ENCODE measurements at places on chromosomes 1 and 21.

GRCh38 chr1:181801617-181802016 is 259.9 kb downstream of the ZNF648 start:
- no peak for DNase-seq

- peak; percentile 90 for DNase-seq
These were observed at the start of gene MAGI3 for GRCh38 chr1:113389953-113390834. MAGI3 (plus strand) TSS chr1:113390515; CDS start chr1:113391034, 519 bp downstream.

GRCh38 chr1:153827168-153827964 is 52.2 kb downstream of the SLC27A3 start:
- DNase-seq: no peak

DNA sequence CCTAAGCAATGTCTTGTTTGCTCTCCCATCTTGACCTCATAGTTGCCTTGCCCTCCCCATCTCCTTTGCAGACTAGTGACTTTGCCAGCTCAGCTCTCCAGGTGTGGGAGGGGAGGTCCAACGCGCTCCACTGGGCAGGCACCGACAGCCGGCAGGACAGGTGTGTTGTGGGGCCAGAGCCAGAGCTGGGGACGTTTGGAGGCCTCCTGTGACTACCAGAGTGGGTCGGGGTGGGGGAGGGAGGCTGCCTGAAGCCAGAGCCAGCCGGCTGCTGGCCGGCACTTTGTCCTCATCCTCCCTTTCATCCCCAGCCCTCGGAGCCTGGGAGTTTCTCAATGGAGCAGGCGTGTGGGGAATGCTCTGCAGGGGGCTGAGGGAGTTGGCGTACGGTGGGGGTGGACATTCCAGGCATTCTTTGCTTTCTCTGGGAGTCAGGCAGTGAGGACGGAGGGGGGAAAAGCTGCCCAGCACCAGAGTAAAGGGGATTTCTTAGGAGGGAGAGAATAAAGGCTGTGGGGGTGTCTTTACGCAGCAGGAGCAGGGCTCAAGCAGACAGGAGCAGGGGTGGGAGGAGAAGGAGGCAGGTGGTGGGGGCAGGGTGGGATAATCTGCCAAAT is 20.2 kb downstream of the NUAK2 start:
- no peak for DNase-seq

DNA sequence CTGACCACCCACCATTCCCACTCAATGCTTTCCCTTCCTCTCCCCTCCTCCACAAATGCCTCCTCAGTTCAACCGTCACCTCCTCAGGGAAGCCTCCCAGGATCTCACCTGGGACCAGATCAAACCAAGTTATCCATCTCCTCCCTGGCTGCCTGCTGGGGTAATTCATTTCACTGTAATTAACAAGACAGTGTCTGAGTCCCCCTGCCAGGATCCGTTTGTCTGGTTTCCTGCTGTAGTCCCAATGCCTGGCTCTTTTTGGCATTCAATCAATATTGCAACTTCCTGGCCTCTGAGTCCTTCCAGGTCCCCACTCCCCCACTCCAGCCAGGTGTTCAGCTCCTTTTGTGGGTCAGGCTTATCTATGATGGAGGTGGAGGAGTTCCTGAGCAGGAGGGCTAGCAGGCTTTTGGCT is 687.7 kb downstream of the PTPRU start:
- no peak for DNase-seq

- no peak for DNase-seq
These were observed 18.8 kb upstream of the PADI3 start for GRCh38 chr1:17230106-17230505.

DNA sequence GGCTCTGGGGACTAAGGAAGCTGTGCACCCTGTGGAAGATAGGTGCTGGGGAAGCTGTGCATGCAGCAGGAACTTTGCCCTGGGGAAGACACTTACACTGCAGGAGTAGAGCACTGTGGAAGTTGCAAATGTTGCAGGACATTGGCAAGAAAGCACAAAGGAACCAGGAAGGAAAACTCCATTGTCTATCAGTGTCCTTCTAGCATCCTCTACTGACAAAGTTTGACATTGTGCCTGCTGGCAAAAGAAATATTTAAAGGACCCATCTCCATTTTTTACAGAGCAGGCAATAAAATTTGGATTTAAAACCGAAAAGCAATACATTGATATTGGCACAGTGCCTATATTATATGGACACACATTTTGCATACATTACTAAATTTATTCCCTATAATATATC is 394.1 kb downstream of the PBX1 start:
- DNase-seq: no peak

- DNase-seq: no peak
These were observed 9.9 kb downstream of the OBSCN start for GRCh38 chr1:228217551-228218344.

- DNase-seq: no peak
These were observed 34.8 kb upstream of the DUSP10 start for GRCh38 chr1:221776495-221777301.

DNA sequence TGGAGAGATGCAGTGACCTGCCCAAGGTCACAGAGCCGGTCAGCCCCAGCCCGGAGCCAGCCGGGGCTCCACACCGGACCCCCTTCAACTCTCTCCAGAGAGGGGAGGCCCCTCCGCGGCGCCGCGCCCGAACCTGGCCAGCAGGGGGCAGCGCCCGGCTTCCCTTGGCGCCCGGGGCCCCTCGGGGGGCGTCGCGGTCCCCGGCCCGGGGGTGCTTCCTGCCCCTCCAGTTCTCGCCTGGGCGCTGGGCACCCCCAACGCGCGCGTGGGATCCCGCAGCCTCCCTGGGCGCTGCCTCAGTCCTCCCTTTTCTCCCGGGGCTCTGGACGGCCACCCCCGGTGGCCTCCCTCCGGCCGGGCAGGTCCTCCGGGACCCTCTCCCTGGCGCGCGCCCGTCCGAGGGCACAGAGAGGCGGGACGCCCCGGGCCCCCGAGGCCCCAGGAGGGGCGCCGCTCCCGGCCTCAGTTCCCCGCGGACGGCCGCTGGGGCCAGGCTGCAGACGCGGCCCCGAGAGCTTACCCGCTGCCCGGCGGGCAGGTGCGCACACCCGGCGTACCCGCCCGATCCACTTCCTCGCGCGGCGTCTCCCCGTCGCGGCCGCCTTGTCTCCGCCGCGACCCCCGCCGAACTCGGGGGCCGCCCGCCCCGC is 406 bp downstream of the HTR1D start:
- no peak for DNase-seq

GRCh38 chr1:166193057-166193698 is 26.4 kb upstream of the FAM78B start:
- no peak for DNase-seq

DNA sequence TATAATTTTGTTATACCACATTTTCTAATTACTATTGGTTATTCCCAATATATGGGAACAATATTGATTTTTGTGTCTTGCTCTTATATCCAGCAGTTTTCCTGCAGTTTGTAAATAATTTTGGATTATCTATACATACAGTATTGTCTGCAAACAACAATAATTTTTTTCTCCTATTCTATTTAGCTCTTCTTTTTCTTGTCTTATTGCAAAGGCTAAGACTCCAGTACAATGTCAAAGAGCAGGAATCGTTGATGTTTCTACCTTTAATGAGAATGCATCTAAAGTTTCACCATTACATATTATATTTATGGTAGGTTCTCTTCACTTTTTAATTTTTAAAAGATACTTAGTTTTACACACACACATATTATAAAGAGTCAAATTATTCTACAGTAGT is 4.1 kb upstream of the AVPR1B start:
- no peak for DNase-seq

DNA sequence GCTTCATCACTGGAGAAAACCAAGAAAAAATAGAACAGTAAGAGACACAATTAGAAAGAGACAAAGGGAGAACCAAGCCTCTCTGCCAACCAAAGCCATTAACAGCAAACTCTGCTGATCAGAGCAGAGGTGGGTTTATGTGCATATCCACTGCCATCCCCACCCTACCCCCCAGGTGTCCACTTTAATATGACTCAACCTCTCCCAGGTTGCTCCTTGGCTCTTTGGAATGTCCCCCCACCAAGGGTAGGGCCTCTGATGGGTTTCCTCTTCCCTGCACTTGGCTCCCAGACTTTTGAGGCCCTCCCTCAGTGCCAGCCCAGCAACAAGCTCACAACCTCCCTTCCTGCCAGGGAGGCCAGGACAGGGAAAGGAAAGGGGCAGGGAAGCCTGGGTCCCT is 104.8 kb downstream of the DMRTA2 start:
- no peak for DNase-seq

DNA sequence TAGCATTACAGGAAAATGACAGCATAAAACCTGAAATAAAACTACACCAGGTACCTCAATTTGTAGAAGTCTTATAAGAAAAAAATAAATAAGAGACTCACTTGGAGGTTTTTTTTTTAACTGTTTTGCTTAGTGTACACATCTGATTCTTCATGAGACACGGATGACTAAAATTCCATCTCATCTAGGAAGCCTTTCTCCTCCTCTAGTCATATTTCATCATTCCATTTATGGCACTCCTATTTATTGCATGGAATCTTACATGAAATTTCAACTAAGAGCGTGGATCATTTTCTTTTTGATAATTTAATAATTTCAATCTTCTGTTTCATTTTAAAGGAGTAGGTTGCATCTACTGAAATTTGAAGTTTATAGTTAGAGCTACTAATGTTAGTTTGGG is 1.6 kb upstream of the PTGS2 start:
- DNase-seq: no peak

DNA sequence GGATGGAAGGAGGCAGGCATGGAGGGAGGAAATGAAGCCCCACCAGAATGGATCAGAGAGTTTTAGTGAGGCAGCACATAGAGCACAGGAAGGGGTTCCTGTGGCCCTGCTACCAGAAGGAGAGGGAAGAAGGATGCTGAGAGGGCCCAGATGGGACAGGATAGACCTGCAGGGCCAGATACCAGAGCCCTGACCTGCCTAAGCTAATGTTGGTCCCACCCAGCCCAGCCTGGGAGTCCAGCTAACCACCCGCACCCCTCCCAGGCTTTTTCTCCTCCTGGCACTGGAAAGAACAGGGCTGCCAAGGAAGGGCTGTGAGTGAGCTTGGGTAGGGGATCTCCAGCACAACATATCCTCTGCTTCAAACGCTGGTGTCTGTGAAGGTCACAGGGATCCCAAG is 6.9 kb downstream of the NECTIN4 start:
- no peak for DNase-seq

GRCh38 chr1:58584082-58584895 is 7.2 kb upstream of the TACSTD2 start:
- DNase-seq: no peak

DNA sequence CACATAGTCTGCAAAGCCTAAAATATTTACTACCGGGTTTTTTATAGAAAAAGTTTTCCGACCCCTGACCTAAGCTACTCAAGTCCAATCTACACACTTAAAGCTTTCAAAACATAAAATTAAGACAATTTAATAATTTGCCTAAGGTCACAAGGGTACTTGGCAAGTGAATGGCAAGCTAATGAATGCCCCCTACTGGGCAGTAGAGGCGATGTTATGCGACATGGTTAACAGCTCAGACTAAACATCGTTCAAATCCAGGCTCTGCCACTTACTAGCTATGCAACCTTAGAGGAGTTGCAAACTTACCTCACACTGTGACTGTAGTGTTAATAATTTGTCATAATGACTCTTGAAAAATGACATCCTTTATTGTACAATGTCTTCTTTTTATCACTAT is 317.2 kb upstream of the NFIA start:
- DNase-seq: peak; percentile 14

DNA sequence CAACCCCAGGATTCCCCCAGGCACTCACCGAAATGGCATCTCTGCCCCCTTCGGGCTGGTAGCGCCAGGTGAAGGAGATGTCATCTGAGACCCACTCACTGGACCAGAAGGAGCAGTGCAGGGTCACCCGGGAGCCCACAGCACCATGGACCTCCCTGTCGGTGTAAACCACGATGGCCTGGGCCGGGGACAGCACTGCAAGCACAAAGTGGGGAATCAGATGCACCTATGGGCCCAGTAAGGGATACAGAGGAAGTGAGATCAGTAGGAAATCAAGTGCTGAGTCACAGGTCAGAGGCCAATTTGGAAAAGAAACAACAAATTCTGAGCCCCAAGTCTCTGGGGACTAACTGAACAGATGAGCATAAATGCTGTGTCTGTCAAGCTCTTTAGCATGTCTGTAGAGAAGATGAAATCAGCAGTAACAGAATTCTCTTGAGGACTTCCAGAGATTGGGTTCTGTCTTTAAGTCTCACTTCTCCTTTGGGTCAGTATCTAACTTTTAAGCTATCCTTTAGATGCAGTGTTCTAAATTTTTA is 2.5 kb downstream of the MPZ start:
- DNase-seq: no peak

GRCh38 chr1:176800978-176801513 is 338.1 kb downstream of the PAPPA2 start:
- no peak for DNase-seq

DNA sequence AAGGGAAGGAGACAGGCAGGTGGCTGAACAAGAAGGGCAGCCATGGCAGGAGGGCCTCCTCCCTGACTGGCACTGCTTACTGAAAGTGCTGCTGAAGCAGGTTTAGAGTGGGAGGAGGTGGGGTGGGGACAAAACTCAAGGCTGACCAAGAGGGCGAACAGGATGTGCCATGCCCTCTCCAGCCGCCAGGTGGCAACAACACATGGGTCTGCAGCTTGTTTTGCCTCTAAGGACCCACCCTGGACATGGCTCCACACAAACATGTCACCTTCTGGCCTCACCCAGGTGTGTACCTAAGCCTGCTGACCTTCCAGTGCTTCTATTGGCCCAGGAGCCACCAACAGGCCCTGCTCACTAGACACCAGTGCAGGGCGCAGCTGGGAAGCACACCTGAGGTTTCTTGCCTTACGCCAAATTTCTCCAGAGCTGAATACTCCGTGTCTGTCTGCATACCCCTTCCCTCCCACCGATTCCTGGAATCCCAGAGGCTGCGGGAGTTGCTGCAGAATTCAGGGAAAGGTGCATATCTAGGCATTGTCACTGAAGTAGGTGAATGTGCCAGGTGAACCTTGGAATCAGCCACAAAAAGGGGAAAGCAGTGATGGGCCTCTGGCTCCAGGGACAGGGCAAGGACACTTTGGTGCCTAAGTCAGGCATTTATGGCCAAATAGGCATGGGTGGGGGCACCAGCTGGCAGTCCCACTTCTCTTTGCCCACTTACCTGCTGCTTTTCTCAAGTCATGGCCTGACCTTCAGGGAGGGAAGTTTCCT is 5.3 kb downstream of the PSRC1 start:
- DNase-seq: no peak

GRCh38 chr1:230079199-230080024 is 12.4 kb downstream of the GALNT2 start:
- no peak for DNase-seq

DNA sequence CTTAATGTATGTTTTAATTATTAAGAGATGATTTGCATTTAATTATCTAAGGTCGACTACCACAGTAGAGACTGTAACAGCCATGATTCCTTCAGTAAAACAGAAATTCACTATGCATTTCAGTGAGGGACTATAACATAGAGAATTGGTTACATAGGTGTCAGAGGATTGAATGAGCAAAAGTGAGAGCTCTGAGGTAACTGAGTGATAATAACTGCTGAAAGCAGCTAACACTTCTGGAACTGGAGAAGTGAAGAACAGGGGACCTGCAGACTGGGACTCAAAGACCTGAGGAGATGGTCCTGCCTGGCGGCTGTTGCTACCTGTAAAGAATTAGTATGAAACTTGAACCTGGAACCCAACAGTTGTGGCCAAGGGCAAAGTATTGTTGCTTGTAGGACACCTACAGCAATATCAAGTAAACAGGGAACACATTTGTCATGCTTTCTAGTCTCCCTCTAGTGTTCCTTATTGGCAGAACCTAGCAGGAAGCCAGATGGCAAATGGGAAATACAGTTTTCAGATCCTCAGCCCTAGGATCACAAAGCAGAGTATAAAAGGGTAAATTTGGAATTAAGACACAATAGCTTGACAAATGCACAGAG is 110.6 kb downstream of the HS2ST1 start:
- DNase-seq: no peak

All from NCI-H1417 treated with DMSO at 0.1 percent for 48 hours (cell line).